ENCODE measurements at places on chromosomes 6 and 20.
A peak's percentile ranks its signal among the peaks of the same experiment; 100 is the strongest.

GRCh38 chr6:5034328-5034727, 30.5 kb upstream of the RPP40 start:
- DNase-seq: peak; percentile 74

DNA sequence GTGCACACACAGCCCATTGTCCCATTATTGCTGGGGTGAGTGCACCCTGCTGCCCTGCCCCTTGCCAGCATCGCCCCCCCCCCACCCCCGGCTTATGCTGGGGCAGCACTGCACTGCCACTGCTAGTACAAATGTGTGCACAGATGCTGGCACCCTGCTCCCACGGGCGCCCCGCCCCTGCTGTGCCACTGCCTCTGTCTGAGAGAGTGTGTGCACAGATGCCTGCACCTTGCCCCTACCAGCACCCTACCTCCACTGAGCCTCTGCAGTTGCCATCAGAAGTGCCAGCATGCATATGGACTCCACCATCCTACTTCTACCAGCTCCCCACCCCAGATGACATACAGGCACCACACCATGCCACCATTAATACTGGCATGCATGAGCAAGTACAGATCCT, 454.6 kb upstream of the KHDRBS2 start:
- DNase-seq: no peak

DNA sequence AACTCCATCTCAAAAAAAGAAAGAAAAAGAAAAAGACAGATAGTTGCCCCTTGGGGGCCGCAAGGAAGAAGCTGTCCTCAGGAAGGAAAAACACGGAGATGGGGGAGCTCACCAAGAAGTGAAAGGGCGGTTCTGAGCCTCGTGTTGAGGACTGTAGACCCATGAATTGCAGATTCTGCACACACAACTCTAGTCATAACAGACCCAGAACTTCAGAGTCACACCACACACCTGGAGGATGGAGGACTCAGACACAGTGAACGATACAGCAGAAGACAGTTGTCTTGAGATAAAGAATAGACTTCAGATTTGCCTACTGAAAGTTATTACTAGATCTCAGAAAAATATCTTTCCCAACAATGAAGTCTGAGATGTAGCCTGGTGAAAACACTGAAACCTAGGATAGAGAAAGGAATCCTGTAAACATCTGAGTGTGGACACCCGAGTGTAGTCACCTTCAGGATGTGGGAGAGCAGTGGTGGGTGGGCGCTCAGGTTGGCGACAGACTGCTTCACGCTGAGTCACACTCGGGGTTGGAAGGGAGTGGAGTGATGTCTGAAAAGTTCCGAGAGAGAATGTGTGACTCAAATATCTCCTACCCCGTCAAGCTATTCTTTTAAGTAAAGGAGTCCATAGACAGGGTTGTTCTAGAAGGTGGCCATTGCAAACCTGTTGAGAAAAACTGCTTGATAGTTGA, 88.1 kb downstream of the MAP3K4 start:
- DNase-seq: no peak

GRCh38 chr6:69580706-69581105, 216.1 kb downstream of the LMBRD1 start:
- DNase-seq: no peak

GRCh38 chr20:50930139-50930975, 880 bp downstream of the ADNP start:
- peak; percentile 75 for DNase-seq

DNA sequence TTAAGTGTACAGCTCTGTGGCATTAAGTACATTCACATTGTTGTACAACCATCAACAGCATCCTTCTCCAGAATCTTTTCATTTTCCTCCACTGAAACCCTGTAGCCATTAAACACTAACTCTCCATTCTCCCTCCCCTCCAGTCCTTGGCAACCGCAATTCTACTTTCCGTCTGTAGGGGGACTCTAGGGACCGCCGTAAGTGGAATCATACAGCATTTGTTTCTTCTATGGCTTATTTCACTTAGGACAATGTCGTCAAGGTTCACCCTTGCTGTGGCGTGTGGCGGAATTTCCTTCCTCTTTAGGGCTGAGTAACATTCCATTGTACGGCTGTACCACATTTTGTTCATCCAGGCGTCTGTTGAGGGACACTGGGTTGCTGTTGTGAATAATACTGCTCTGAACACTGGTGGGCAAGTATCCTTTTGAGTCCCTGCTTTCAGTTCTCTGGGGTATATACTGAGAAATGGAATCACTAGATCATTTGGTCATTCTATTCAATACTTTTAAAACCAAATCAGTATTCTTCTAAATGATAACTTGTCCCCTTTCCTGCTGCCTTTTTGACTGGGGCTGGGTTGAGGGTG, 50.7 kb downstream of the PPP1R3G start:
- no peak for DNase-seq

- peak; percentile 79 for DNase-seq
Measured at GRCh38 chr6:17289630-17290061, 8.5 kb downstream of the RBM24 start.

- DNase-seq: no peak
Measured at GRCh38 chr6:105850261-105851112, 235.6 kb upstream of the PRDM1 start.

DNA sequence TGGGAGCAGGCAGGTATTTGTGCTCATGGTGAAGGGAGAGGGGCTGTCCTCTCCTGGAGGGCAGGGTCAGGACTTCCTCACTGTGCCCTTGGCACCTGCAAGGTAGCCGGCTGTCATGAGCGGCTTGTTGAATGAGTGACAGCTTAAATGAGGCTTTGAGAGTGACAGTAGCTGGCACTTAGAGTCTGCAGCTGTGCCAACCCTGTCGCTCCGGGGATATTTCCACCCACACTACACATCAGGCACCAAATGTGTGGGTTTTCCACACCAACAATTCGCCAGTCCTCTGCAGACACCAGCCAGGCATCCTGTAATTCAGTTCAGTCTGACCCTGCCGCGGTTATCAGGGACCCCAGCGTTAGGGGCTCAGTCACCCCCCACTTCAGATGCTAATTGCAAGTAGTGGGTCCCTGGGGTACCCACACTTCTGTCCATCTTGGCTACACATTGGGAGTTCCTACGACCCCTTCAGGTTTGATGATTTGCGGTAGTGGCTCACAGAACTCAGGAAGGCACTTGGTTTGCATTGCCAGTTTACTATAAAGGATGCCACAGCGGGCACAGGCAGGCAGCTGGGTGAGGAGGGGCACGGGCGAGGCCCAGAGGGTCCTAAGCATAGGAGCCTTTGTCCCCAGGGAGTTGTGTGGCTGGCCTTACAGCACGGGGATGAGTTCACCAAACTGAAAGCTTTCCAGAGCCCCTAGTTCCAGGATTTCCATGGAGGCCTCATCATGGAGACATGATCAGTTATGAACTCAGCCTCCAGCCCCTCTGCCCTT, 9.1 kb downstream of the MTG2 start:
- DNase-seq: peak; percentile 37
